ENCODE measurements at places on chromosomes 7 and 10.

DNA sequence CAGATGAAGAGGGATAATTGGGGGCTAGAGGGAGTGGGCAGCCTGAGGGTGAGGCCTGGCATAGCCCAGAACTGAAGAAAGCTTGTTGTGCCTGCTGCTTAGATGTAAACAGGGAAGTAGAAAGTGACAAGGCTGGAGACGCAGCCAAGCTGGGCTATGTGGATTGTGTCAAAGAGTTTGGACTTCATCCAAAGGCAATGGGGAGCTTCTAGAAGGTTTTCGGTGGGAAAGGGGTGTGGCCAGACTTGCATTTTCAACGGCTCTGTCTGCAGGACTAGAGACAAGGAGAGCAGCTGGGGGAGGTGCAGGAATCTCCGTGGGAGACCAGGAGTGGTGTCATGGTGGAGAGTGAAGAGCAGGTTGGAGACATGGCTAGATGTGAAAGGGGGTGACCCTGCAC is 48.8 kb downstream of the GOLGA7B start:
- no peak for DNase-seq

DNA sequence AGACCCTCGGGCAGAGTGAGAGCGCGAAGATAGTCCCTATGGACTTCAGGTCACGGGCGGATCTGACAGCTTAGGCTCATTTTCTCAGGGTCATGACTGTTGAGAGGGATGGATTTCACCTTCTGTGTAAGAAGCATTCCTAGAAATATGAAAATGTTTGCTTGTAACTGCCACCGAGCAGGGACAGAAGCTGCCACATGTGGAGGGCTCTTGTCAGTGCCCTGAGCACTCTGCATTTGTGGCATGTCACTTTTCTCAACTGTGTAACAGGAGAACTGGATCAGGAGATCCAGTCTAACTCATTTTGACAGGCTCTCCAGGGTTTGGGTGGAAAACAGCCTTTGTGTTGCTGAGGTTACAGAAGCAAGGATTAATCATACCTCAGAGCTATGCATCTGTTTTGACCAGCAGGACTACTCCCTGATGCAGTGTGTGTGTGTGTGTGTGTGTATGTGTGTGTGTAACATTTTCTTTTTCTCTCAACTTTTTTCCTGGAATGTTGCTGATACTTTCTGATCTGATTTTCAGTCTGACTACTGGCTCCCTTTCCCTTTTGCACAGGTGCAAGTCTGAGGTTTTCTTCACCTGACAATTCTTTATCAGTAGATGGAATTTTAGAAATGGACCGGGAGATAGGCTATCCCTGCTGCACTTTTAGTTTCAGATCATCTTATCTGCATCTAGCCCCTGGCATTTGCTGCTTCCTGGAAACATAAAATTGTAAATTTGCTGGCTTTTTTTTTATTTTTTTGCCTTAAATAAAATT is 183.3 kb downstream of the STK31 start:
- DNase-seq: peak; percentile 14

- DNase-seq: no peak
These were observed 15.9 kb downstream of the ADCY1 start for GRCh38 chr7:45589915-45590678.

GRCh38 chr7:110568932-110569331 is 522.0 kb upstream of the LRRN3 start:
- no peak for DNase-seq

DNA sequence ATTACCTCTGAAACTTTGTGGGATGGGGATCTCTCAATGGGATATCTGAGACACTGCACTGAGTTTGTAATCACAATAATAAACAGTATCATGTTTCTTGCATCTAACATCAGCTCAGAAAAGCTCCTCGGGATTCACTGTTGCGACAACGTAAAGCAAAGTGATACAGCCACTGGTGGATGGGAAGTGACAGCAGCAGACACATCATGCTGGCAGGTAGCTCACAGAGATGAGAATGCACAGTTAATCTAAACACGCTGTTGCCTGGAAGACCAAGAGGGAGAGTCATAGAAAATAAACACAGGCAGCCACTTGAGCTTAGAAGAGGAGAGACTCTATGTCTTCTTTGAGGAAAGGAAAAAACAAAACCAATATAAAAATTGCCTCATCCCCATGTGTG is 513.8 kb downstream of the MAGI2 start:
- no peak for DNase-seq

DNA sequence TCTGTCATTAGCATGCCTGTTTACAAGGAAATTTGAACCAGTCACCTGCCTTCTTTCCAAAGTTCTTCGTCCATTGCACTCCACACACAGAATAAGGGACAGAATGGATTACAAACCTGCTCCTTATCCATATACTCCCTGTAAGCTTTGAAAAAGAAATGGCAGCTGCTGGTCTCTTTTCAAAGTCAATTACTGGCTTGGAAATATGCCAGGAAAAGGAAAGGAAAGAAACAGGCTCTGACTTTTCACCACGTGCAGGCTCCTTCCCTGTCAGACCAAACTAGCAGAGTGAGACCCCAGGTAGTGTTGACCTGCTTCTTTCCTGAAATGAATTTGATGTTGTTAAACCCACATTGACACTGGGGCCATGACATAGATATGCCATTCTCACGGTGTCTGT is 84.5 kb downstream of the LHFPL3 start:
- no peak for DNase-seq

GRCh38 chr7:98740643-98741042 is 123.6 kb downstream of the NPTX2 start:
- no peak for DNase-seq

DNA sequence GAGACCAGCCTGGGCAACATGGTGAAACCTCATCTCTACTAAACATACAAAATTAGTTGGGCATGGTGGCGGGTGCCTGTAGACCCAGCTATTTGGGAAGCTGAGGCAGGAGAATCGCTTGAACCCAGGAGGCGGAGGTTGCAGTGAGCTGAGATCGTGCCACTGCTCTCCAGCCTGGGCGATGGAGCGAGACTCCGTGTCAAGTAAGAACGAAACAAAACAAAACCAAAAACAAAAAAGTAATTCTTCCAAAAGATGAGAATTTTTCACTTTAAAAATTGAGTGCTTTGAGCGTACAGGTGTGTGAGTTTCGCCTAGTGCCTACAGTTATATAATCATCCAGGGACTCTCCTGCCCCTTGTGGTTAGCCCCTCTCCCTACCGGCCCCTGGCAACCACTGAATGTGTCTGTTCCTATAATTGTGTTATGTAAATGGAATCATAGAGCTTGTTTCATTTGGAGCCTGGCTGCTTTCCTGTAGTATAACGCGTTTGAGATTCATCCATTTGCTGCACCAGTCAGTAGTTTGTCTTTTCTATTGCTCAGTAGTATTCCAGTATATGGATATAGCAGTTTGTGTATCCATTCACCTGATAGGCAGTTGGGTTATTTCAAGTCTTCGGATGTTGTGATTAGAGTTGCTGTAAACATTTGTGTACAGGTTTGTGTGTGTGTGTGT is 80.0 kb downstream of the RBM33 start:
- DNase-seq: no peak

DNA sequence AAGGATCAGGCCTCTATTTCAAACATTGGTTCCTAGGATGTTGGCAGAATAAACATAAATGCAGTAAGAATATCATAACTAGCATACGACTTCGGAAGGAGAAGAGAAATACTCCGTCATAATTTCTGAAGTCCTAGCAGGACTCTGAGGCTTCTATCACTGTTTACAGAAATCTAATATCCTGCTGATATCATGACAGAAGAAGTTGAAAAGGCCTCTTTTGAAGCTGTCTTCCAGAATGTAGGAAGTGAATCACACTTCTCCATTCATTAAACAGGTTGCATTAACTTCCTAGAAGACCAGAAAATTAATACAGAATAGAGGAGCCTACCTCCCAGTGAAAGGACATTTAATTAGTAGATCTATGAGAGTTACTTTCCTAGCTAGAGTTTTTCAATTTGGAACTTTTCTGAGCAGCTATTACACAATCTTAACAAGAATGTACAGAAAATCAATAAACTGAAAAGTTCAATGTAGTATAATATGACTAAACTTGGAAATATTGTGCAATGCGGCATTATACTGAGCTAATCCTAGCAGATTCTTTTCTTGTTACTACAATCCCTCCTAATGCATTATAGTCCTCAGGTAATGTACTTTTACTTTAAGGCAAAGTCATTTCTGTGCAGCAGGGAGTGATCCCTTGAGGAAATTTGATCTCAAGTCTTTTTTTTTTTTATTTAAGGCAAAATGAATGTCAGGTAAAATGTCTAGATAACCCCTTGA is 622.6 kb upstream of the CELF2 start:
- no peak for DNase-seq

DNA sequence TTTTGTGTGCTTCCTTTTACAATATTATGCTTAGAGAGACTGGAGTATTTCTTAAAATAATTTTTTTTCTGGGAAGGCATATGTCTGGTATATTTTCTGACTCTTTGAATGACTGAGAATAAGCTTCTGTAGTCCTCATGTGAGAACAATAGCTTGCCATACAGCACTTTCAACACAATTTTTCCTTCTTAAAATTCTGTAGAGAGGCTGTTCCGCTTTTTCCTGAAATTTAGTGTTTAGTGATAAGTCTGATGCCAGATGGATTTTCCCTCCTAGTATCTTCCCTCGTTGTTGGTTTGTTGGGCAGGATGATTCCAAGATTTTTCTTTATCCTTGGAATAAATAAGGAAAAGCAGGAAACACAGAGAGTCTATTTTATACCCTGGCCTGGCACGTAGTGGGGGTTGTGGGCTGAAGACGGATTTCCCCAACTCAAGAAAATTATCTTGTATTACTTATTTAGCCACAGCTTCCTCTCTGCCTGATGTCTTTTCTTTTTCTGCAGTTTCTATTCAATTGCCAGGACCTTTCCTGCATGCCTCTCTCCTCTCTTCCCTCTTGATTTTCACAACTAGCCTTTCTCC is 111.2 kb downstream of the AOAH start:
- DNase-seq: no peak

DNA sequence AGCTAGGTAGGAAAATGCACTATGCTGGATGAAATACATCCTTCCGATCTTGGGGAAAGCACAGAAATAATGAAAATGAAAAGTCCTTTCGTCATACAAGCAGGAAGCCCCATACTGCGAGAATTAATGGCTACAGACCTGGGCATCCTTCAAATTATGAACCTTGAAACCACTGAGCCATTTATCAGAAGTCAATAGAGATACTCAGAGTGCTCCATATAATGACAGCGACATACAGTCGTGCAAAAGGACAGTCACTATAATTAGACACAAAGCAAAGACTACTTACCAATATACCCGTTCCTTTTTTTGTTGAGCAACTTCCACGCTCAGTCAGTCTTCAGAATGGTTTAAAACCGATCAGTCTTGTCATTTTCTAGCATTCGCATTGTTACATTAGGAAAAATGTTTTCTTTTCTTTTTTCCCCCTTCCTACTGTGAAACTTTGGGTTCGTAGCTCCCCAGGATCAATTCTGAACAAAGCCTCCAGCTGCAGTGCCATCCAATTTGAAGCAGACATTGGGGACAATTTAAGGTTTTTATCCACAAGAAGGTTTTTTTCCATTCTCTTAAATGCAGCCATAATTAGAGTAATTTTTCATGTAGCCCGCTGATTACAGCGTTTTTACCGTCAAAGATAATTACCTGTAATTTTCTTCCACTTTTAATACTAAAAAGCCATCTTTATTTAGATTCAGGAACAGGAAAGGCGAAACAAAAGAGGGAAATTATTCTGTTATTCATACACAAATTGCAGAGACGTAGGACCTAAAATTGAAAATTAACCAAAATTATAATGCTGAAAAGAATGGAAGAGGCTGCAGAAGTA is 6.4 kb downstream of the DLX6 start:
- DNase-seq: no peak

- DNase-seq: no peak
These were observed 47.0 kb upstream of the ELMO1 start for GRCh38 chr7:37495574-37496184.

DNA sequence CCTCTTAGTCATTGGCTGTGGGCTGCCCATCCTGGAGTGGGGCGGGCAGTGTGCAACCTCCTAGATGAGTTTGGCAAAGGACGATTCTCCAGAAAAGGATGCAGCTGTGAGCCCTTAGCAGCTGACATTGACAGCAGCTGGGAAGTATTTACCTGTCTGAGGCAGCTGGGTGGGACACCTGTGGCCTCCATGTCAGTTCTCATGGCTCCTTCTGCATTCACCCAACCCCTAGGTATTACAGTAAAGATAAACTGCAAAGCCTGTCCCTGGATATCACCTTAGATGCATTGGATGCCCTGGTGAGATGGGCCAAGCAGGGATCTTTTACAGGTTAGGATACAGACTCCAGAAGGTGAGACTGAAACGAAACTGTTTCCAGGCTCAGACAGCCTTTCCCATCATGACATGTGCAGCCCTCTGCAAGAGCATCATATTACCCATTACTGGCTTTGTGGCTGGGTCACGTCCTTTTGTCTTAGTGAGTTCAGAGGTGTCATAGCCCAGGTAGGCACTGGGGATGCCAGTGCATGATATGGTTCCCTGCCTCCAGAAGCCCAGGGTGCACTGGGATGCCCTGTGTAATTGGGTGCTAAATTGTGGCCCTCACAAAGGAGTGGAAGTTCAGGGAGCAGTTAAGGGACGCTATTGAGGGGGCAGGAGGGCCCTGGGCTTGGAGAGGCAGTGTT is 28.9 kb downstream of the MINDY4 start:
- no peak for DNase-seq

DNA sequence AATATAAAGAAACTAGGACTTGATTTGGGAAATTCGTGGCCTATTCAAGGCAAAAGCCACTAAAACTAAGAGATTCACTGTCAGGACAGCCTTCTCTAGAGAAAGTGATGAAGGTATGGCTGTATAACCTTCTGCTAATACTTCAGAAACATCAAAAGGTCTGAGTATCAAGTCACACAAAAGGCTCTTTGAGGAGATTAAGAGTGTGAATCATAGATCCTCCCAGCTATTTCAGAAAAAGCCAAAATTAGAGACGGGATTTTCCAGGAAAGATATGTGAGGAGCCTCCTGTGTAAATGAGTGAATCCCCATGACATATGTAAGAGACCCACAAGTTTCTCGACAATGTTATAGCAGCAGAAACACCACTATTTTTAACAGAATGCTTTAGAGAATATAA is 56.2 kb downstream of the UBE3C start:
- DNase-seq: no peak

DNA sequence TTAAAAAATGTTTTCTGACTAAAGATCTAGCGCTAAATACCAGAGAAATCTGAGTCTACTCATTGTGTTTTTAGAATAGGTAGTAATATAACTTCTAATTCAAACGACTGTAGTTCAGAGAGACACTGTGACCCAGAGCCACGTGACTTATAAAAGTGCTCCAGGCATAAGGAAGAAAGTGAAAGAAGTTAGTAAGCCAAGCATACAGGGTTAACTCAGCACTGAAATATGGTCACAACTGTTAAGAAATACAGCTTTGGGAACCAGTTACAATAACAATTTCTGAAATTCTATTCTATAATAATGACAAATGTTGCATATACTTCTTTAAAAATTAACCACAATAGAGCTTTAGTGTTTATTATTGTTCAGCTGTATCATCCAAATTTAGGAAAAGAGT is 119.1 kb downstream of the TFEC start:
- DNase-seq: no peak

GRCh38 chr7:30468041-30468440 is 10.5 kb downstream of the NOD1 start:
- no peak for DNase-seq

DNA sequence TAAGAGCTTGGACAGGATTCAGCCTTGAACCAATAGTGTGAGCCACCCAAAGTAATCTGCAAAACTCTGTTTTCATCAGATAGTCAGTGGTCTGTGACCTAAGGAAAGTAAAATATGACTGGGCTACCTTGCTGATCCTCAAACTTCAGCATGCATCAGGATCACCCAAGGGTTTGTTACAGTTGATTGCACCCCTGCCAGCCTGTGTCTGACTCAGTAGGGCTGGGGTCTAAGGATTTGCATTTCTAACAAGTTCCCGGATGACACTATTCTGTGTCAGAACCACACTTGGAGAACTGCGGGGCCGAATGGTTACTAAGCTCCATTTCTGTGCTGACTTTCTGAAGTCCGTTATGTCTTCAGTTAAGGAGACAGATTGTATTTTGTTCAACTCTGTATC is 40.6 kb upstream of the TSPAN13 start:
- DNase-seq: no peak

Measured in stimulated activated CD4-positive, alpha-beta T cell treated with anti-CD3 and anti-CD28 coated beads, TNF-alpha, amount 100 ng/mL, for 24 hours (primary cell).